ENCODE measurements at places on chromosomes 5 and 9.
A peak's percentile ranks its signal among the peaks of the same experiment; 100 is the strongest.

- DNase-seq, result no peak
These were observed 574.1 kb downstream of the EBF1 start for GRCh38 chr5:158525663-158526062.

DNA sequence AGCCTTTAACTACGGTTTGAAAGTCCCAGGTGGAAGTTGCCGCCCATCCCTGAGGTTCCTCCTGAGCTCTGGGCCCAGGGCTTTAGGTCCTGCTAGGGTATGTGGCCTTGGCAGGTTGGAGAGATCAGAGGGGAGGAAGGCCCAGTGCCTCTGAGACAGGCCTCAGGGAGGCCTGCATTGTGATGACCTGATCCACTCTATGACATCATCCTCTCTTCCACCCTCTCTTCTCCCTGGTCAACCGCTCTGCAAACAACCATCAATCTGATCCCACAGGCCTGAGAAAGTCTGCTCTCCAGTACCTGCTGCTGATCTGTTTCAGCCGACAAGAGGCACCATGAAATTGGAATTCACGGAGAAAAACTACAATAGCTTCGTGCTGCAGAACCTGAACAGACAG lies at the start of gene CCIN:
TSS of gene CCIN (plus strand) at position 223 of the 400 bp plus-strand sequence. CDS start at position 338, 115 bp downstream.
- no peak for DNase-seq

DNA sequence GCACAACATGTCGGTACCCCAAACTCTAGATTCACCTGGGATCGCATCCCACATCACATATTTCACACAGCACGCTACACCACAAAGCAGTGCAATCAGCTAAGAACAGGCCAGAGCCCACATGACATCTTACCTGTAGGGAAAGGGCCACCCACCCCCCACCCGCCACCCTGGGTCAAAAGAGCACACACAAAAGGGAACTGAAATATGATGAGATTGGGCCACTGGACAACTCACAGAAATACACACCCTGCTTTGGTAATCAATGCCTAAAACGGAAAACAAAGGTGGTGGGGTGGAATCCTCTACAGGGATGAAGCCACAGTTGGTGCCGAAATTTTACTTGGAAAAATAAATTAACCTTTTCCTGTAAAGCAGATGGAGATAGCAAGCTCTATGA lies 13.1 kb downstream of the RETREG1 start:
- DNase-seq, result no peak

DNA sequence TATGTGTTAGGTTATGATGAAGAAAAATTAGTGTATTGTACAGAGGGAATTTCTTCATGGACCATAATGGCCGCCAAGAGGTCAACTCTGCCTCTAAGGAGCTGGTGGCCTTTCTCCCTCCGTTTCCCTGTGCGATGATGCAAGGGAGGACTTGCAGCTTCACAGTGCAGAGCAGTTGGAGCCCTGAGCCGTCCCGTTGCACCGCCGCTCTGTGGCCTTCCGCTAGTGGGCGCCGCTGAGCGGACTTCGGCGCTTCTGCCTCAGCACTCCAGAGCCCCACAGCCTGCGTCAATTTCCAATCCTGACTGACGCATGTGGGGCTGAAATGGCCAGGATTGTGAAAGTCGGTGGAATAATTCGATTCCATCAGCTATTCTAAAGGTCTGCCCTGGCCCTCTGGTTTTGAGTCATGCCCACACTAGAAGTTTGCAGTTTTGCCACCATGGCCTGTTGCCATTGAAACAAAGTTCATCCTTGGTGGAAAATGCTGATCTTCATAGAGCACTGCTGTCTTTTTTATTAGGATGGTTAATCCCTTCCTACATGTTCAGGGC lies 22.7 kb upstream of the LECT2 start:
- DNase-seq, result peak; percentile 29

DNA sequence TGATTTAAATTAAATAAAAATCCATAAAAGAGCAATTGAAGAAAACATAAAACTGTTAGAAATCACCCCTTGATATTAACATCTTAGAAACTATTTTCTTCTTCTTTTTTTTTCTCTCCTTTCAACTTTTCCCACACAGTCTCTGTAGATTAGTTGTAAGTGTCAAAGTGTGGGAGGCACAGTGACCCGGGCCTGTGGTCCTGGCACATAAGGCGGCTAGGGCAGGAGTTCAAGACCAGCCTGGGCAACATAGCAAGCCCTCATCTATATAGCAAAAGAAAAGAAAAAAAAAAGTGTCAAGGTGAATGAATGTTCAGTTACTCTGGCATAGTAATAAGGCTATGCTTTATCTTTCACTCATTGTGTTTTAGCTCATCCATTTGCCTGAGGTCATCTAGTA lies 14.2 kb downstream of the RORB start:
- no peak for DNase-seq

GRCh38 chr5:152349683-152350526 lies 55.2 kb downstream of the NMUR2 start:
- DNase-seq, result peak; percentile 9

Data from activated CD4-positive, alpha-beta T cell treated with anti-CD3 and anti-CD28 coated beads for 24 hours (primary cell).